ENCODE measurements at places on chromosomes 6 and 20.

DNA sequence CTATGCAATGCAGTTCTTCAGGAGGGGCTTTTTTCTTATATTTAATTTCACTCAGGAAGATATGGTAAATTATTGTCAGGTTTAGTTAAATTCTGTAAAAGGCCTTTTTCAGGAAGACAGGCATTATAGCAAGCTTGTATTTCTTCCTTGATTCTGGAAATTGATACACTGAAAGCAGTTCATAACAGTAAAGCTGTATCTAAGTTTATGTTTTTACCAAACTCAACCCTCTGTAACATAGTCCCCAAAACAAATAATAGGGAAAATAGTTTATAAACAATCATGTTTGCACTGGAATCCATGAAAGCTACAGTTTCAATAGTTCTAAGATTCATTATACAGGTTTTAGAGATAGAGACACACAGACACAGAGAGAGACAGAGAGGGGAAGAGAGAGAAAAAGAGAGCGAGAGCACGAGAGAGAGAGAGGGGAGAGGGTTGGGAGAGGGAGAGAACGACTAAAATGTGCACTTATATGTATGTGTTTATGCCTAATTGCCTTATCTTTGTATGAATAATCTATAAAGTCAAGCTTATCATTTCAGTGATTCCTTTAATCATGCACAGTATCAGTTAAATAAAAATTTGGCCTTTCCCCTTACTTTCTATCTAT, 454.4 kb downstream of the RFPL4B start:
- DNase-seq, result no peak

DNA sequence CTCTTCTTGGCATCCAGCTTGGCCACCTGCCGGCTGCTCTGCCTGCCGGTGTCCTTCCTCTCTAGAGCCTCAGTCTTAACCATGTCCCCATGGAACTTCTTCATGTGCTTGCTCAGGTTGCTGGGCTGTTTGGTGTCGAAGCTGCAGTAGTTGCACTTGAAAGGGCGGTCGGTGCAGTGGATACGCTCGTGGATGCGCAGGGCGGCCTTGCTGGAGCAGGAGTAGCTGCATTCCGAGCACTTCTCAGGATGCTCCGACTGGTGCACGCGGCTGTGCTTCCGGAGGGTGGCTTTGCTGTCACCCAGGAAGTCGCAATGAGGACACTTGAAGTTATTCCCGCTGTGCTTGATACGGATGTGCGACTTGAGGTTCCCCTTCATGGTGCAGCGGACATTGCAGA, 38.7 kb downstream of the ZFP64 start:
- DNase-seq, result no peak

DNA sequence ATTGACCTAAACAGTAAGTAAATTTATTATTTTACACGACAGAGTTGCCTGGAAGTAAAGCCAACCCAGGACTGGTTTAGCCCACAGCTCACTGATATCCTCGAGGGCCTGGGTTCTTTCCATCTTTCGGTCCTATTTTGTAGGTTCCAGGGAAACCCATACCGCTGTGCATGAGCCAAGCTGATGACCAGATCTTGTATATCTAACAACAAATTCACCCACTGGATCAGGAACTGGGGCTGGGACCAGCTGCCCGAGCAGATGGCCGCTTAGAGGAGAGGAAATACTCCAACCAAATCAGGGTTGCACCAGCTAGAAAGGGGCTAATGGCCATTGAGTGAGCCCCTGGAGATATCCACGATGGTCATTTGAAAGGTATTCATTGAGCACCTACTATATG, 139.2 kb downstream of the BACH2 start:
- no peak for DNase-seq

DNA sequence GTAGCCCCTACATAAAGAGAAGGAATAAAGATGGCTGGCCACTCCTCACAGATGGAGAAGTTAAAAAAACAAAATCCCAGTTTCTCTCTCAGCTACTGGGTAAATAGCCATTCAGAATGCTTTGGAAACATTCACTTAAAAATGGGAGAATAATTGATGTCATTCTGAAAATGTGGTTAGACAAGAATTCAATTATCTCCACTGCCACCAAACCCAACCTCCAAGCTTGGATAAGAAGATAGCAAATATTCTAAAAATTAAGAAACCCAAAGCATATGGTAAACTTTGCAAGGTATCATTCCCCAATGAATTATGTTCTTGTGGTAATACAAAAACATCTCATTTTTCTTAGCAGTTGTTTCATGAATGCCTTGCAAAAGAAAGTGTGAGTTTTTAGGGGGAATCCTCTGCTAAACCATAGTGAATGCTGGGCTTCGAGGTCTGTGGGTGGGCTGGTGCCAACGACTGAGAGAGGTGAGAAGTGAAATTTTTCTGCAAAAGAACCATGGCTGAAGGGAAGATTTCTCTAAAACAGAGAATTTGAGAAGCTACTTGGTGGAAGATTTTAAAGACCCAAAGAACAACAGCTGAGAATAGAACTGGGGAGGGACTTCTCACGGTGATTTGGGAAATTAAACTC, 497.9 kb upstream of the JARID2 start:
- no peak for DNase-seq

- DNase-seq, result no peak
Measured at GRCh38 chr6:107741191-107741680, 82.9 kb downstream of the SCML4 start.

DNA sequence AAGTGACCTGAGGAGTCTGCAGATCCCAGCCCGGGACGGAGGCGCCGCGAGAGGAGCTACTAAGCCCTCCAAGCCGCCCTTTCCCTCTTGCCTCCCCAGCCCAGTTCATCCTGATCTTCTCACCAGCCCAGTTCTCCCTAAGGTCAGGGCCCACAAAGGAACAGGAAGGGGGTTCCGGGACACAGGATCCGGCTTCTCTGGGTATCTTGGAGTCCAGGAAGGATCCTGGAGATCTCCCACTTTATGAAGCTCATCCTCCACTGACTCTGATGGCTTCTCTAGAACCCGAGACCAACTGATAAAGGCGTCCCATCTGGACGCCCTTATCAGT, 36.9 kb upstream of the HLA-C start:
- no peak for DNase-seq

DNA sequence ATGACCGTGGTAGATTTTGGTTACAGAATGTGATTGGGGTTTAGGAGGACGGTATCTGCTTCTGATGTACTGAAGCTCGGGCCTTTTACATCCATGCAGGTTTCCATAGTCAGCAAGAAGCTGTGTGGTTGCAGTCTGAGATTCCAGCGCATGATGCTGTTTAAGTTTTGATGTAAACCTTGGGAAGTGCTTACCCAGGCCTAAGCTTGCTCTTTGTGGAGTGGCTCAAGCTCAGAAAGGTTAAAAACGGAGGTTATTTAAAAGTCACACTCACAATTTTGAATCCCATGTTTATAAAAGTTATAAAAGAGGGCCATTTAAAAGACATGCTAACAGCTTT, 121.4 kb downstream of the TIAM2 start:
- DNase-seq, result no peak

DNA sequence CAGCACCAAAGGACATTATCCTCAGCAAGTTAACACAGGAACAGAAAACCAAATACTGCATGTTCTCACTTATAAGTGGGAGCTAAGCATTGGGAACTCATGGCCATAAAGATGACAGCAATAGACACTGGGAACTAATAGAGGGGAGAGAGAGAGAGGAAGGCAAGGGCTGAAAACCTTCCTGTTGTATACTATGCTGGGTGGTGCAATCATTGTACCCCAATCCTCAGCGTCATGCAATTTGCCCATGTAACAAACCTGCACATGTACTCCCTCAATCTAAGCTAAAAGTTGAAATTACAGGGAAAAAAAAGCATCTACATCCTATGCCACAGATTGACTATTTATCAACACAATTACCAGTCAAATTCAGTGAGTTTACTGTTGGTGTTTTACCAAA, 20.0 kb upstream of the VNN1 start:
- no peak for DNase-seq

GRCh38 chr6:134956032-134956431, 6.1 kb upstream of the ALDH8A1 start:
- DNase-seq, result no peak

DNA sequence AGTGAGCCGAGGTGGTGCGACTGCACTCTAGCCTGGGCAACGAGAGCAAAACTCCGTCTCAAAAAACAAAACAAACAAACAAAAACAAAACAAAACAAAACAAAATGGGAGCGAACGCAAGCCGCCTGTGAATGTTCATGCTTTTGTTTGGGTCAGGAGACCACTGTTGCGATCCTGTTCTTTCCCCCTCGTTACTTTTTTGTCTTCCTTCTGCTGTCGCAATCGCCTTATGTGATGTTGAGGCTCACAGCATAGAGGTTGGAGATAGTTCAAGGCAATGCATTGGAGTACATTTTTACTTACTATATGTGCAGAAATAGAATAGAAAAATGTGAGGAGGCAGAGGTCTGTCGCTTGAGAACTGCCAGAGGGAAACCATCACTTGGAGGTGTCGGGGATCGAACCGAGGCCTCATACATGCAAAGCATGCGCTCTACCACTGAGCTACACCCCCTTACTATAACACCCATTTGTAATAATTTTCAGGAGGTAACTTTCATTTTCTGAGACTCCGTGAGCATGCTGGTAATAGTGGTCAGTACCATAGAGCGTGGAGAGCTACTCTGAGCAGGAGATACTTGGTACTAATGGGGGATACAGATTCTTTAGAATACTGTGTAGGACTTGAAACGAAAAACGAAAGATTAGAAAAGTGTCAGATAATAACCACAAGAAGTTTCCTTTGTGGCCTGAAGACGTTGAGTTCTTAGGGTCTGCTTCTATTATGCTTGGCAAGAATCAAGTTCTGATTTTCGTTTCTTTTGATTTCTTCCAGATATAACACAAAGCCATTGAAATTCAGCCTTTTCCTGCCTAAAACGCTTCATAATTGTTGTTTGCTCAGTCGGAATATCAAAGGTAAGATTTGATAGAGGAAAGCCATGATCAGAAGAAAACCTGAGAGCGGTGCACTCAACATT, 121.1 kb downstream of the TRIM27 start:
- DNase-seq, result no peak

GRCh38 chr6:10401632-10402223, 13.1 kb downstream of the TFAP2A start:
- DNase-seq, result no peak

DNA sequence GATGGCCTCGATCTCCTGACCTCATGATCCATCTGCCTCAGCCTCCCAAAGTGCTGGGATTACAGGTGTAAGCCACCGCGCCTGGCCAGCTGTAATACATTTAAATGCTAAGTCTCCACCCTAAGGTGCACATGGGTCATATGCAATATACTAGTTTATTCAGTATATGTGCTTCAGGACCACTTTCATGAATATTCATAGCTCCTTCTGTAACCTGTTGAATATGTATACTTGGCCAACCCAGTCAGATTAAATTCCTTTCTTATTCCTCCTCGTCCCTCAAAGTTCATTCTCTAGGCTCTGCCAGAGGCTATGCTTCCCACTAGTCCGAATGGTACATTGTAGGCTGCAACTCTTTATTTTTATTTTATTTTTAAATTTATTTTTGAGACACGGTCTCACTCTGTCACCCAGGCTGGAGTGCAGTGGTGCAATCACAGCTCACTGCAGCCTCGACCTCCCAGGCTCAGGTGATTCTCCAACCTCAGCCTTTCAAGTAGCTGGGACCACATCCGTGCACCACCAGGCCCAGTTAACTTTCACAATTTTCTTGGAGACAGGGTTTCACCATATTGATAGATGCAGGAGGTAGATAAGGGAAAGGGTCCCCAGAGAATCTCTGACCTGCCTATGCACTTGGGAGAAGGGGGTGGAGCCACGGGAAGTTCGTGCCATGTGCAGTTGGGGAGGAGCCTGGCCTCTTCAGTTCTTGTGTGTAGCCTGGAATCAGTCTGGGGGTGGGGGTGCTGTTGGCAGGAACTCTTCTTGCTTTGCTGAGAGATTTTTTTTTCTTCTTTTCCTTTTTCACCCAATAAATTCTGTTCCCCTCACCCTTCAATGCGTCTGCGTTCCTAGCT, 41.3 kb upstream of the DDR1 start:
- no peak for DNase-seq

GRCh38 chr6:110814102-110815014, 911 bp downstream of the CDK19 start:
- DNase-seq, result peak; percentile 36

GRCh38 chr6:15877231-15877630, 214.4 kb upstream of the DTNBP1 start:
- no peak for DNase-seq

DNA sequence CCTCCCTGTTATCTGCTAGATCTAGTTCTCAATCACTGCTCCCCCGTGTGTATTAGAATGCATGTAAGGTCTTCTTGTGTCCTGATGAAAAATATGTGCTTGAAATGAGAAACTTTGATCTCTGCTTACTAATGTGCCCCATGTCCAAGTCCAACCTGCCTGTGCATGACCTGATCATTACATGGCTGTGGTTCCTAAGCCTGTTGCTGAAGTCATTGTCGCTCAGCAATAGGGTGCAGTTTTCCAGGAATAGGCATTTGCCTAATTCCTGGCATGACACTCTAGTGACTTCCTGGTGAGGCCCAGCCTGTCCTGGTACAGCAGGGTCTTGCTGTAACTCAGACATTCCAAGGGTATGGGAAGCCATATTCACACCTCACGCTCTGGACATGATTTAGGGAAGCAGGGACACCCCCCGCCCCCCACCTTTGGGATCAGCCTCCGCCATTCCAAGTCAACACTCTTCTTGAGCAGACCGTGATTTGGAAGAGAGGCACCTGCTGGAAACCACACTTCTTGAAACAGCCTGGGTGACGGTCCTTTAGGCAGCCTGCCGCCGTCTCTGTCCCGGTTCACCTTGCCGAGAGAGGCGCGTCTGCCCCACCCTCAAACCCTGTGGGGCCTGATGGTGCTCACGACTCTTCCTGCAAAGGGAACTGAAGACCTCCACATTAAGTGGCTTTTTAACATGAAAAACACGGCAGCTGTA, 73.4 kb downstream of the PTPN1 start:
- no peak for DNase-seq

GRCh38 chr20:60060593-60060992, 102.4 kb downstream of the CDH26 start:
- DNase-seq, result no peak

GRCh38 chr6:20126789-20127653, 85.2 kb downstream of the MBOAT1 start:
- DNase-seq, result peak; percentile 76

- no peak for DNase-seq
Measured at GRCh38 chr6:135073217-135073616, 18.6 kb upstream of the HBS1L start.

GRCh38 chr20:37695684-37696342, 2.0 kb downstream of the CTNNBL1 start:
- no peak for DNase-seq

- DNase-seq, result no peak
Measured at GRCh38 chr6:109083657-109084056, 11.0 kb downstream of the SESN1 start.

- DNase-seq, result no peak
Measured at GRCh38 chr6:167668019-167668753, 158.5 kb upstream of the AFDN start.

- no peak for DNase-seq
Measured at GRCh38 chr6:132764370-132764769, 6.7 kb upstream of the VNN2 start.

GRCh38 chr20:13389115-13389514, 168.0 kb downstream of the ISM1 start:
- no peak for DNase-seq

GRCh38 chr6:78340755-78341154, 526.6 kb upstream of the IRAK1BP1 start:
- no peak for DNase-seq
